ENCODE measurements at places on chromosomes 3 and 15.

DNA sequence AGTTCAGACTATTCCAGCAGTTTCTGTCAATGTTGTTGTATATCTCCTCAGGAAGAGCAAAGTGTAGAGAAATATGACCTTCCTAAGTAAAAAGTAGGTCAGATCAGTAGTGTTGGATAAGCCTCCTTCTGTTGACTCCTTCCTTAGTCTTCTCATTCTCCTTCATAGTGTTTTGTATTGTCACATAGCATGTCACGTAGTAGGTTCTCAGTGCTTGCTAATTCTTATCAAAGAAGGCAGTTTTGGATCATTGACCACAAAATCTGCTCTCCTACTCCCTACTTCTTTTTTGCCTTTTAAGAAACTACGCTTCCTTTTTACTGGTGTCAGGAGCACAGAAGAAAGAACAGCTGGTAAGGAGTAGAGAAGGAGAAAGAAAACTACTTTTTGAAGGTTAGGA, 1.0 kb upstream of the MGA start:
- no peak for DNase-seq

- no peak for DNase-seq
Observed at GRCh38 chr3:141331377-141332318, 36.7 kb upstream of the ZBTB38 start.

GRCh38 chr3:104886220-104886995, 480.3 kb upstream of the ALCAM start:
- DNase-seq = peak; percentile 13

DNA sequence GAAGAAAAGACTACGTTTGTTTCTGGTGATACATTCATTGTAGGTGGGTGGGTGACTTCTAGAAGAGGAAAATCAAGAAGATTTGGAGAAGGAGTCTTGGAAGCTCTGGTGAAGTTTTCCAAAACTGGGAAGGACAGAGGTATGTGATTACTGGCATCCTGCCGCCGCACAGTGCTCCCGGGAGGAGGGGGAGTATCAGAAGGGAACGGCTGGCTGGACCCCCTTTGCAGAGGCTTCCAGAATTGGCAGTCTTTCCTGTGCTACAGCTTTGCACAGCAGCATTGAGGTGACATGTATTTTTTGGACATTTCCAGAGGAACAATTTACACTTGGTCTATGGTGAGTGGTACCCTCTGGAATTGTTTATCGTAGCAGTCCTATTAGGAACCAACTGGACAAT, 75.7 kb upstream of the EOMES start:
- DNase-seq = no peak

DNA sequence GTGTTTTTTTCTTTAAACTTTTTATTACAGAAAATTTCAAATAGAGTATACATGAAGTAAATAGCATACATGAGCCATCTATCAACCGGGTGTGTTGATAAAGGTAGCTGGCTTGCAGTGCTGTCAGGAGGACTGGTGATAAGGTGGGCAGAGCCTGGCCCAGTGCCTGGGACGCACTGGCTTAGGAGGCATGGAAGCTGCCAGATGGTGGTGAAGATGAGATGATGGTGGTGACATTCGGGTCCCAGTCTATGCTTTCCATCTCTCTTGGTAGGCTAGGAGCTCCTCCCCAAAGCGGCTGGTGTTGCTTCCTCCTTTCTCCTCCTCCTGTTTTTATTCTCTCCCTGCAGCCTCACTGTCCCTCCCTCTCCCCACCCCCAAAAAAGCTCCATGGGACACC, 101.7 kb downstream of the ADCY5 start:
- DNase-seq = no peak

DNA sequence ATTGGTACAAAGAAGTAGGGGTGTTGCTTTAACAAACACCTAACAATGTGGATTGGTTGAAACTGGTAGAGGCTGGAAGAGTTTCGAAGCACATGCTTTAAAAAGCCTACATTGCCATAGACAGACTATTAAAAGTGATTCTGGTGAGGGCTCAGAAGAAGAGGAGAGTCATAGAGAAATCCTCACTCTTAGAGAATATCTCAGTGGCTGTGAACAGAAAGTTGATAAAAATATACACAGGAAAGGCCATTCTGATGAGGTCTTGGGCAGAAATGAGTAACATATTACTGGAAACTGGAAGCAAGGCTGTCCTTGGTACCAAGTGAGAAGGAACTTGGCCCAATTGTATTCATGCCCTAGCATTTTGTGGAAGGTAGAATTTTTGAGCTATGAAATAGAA, 173.7 kb upstream of the CRBN start:
- DNase-seq = no peak

DNA sequence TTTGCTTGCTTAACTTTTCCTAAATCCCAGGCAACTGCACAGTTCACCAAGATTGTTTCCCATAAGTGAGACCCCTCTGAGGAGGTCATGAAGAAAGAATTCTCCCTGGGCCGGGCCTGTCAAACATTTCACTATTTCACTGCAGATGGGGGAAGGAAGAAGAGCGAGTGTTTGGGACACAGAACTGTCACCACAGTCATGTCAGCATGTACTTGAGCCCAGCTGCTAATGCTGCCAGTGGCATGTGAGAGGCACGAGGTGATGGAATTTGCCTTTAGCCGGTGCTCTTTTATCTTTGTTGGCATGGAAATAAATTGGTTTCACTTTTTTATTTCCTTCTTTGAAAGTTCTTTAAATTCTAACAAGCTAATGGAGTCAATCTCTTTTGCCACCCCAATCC, 277.9 kb upstream of the GADL1 start:
- DNase-seq = no peak

- DNase-seq = no peak
Observed at GRCh38 chr3:14329116-14329830, 73.1 kb upstream of the SLC6A6 start.

- DNase-seq = no peak
Observed at GRCh38 chr15:63519548-63520178, 15.3 kb downstream of the USP3 start.

DNA sequence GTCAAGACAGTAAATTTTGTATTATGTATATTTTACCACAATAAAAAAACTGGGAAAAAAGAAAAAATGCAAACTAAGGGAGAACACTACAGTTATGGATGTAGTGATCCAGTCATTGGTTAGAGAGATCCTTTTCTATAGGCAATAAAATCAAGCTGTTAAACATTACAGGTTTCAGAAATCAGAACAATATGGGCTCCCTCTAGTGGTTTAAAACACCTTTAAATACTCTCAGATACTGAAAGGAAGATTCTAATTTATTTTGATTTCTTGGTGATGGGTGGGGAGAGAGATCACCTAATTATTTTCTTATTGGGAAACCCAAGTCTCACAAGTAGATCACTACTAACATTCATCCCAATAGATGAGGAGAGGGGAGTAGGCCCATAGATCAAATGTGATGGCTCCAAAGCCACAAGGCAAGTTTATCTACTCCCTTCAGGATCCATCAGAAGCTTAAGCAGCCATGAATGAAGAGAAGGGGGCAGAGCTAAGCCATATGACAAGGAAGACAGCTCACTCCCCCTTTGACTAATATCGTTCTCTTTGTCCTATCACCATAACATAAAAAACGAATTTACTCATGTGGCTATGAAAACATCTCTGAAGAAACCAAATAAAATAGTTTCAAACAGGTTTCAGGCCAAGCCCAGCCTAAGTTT, 118.6 kb downstream of the ANO10 start:
- peak; percentile 17 for DNase-seq

- no peak for DNase-seq
Observed at GRCh38 chr3:128486681-128487537, 6.1 kb downstream of the GATA2 start.

GRCh38 chr3:124773351-124774326, 43.4 kb downstream of the UMPS start:
- no peak for DNase-seq

DNA sequence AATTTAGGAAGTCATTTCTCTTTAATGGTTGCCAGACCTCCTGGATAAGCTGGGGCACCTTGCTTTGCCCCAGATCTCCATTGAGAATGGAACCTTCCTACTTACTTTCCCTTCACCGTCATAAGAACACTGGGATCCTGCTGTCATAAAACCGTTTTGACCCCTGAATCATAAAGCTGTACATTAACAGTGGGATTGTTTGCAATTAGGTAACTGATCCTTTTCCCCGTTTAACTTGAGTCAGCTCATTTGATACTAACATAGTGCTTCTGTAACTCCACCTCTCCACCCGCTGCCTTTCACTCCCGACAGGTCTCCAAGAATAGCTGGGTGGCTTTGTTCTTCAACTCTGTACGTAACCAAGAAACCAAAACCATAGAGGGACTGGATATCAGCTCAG, 308.2 kb upstream of the WNT5A start:
- DNase-seq = no peak

DNA sequence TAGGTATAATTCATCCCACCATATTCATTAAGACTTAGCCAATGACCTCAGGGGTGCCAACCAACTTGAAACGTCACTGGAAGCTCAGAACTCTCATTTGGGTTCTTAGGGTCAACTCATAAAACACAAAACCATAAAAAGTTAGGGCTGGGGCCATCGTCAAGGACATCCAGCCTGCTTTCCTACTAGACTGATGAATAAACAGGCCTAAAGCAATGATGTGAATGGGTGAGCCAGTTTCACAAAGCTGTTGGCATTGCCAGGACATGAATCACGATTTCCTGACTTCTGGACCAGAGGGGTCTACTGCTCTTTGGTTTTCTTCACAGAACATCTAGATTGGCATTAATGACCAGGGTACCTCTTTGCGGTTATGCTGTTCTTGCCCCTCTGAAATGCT, 64.7 kb downstream of the EOMES start:
- DNase-seq = no peak

- no peak for DNase-seq
Observed at GRCh38 chr15:69755551-69756310, 303.1 kb downstream of the RPLP1 start.

- DNase-seq = no peak
Observed at GRCh38 chr3:120634539-120634938, 38.4 kb downstream of the NDUFB4 start.

- DNase-seq = peak; percentile 32
Observed at GRCh38 chr15:74134387-74135027, 4.1 kb downstream of the ISLR2 start.

DNA sequence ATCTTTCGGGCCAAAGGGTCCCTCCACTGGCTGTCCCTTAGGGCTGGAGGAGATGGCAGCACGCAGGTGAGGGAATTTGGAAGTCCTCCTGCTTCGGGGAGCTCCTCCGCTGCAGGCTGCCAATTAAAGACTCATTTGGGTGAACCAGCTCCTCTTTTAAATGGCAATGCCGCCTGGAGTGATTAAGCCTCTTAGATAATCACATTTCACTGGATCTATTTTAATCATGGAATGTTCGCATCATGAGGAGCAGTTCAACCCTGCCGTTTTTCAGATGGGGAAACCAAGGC, 117.9 kb downstream of the LIPC start:
- DNase-seq = peak; percentile 35

DNA sequence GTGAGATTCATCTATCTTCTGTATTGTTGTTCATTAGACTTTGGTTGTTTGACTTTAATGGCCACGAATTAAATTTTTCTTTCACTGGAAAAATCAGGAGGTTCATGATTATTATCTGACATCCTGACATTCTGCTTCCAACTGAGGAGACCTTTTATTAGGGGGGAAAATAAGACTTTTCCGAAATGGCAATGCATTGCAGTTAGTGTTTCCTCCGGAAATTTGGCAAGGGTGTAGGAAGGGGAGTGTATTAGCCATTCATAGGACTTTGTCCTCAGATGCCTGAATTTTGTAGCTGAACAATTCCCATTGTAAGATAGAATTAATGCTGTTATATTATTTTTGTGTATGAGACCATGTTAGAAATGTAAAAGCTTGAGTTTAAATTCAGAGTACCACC, 450.6 kb upstream of the TGFBR2 start:
- DNase-seq = no peak

- no peak for DNase-seq
Observed at GRCh38 chr3:71494212-71494611, 89.3 kb downstream of the FOXP1 start.

- DNase-seq = no peak
Observed at GRCh38 chr3:127884041-127884440, 31.0 kb upstream of the KBTBD12 start.

DNA sequence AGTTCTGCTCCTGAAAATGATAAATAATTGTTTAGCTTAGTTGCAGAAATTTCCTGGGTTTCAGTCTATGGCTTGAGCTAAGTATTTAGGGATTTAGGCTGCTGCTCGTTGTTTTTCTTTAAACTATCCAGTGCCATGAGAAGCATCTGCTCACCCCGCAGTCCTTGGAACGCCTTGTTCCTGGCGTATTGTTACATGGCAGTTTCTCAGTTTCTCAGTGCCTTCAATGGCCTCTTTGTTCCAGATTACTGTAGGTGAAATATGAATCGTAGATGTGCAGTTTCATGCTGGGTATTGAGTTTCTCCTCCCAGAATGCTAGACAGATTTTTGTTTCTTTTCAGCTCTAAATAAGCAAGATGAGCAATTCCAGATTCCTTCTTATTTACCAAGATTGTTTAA, 269.5 kb upstream of the GBE1 start:
- DNase-seq = peak; percentile 32

DNA sequence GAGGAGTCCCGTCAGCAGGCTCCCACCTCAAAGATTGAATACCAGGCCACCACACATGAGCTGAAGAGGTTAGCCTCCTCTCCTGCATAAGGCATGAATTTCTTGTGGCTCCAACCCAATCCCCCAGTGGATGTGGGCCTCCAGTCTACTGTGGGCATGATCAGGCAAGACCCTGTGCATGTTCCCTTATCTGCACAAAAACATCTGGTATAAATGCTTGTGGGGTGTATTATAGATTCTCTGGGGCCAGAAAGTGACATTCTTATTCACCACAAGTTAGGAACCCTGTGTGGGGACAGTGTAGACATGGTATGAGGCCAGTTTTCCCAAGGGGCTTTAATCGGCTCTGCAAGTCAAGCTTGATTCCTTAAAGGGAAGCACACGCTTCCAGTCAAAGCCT, 18.2 kb upstream of the UBP1 start:
- no peak for DNase-seq

DNA sequence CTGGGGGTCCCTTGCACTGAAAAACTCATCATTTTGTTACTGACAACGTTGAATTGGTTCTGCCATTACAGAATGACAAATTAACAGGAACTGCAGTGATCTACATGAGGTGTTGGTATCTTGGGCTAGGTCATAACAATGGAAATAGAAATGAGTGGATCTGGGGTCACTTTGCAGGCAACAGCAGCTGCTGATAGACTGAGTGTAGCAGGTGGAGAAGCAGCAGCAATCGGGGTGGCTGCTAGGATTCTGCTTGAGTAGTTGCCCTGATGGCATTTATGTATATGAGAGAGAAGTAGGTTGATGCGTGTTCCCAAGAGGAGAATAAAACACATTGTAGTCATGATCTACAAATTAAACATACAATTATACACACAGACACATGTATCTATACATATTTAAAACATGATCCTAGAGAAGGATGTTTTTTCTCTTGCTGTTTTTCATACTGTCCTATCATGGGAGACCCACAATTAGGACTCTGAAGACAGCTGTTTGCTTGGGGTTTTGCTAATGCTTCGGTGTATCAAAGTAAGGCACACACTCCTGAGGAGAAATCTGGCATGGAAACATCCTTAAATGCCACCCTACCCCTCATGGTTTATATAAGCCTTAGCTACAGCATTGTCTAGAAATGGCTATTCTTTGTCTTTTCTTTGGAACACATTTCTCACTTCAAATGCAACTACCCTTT, 15.8 kb upstream of the THBS1 start:
- DNase-seq = no peak
